ENCODE measurements at places on chromosomes 5 and 9. TPM values are rescaled to one million over a fixed set of nuclear protein-coding genes. Genes with fewer than 3 reads are reported as not detected.
A peak's percentile ranks its signal among the peaks of the same experiment; 100 is the strongest.

GRCh38 chr9:15248081-15248480 lies 58.9 kb downstream of the TTC39B start:
- DNase-seq, result no peak

LRRC70 gene
- total RNA-seq, result 10.4 TPM

GRXCR2 gene
- total RNA-seq, result not detected

DNA sequence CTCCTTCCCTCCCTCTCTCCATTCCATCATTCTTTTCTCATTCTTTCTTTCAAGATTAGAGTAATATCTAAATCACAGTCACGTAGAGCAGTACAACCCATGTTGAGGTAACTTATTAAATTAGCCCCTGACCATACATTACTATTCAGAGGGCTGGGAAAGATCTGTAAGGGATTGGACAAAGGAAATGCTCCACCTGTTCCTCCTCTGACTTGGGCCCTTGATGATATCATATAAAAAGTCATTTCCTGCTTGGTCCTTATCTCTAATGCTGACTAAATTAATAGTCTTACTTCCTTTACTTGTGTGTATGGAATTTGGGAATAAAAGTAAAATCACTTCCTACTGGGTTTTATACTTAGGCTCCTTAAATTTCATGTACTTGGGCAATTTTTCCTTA lies 40.8 kb downstream of the SNX18 start:
- no peak for DNase-seq

GRCh38 chr5:31470608-31471007 lies 61.3 kb downstream of the DROSHA start:
- DNase-seq, result peak; percentile 68

CEL gene
- total RNA-seq, result 2.7 TPM

DNA sequence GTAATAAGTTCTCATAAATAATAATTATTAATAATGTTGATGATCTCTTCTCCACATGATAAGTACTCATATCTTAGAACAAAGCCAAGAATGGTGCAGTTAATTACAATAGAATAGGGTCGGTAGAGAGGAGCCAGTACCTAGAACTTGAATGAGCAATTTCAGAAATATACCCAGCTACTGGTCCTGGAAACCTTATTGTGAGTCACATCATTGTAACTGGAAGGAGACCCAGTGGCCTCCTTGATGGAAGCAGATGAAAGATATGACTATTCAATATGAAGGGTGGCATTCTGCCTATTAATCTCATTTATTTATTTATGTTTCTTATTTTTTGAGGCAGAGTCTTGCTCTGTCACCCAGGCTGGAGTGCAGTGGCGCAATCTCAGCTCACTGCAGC lies 37.7 kb upstream of the SHOC1 start:
- no peak for DNase-seq

GRCh38 chr9:84371737-84372136 lies 31.2 kb upstream of the SLC28A3 start:
- no peak for DNase-seq

DNA sequence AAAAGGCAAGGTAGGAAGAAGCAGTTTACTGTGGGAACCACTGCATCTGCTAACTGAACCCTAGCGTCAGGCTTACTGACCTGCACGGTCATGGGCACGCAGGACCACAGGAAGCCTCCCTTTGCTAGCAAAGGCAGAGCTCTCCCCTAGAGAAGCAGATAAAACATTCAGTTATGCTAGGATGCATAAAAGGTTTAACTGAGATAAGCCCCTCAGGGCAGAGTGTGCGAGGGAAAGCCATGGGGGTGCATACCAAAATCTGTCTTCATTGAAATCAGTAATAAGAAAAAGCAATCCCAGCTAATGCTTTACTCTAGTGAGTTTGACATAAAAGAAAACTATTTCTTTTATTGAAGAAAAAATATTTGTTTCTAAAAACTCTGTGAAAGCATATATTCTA lies 2403.7 kb upstream of the C9orf72 start:
- DNase-seq, result no peak

JAKMIP2 gene
- total RNA-seq, result 14.6 TPM

- no peak for DNase-seq
Measured at GRCh38 chr5:34499001-34499734, 157.0 kb upstream of the RAI14 start.

DNA sequence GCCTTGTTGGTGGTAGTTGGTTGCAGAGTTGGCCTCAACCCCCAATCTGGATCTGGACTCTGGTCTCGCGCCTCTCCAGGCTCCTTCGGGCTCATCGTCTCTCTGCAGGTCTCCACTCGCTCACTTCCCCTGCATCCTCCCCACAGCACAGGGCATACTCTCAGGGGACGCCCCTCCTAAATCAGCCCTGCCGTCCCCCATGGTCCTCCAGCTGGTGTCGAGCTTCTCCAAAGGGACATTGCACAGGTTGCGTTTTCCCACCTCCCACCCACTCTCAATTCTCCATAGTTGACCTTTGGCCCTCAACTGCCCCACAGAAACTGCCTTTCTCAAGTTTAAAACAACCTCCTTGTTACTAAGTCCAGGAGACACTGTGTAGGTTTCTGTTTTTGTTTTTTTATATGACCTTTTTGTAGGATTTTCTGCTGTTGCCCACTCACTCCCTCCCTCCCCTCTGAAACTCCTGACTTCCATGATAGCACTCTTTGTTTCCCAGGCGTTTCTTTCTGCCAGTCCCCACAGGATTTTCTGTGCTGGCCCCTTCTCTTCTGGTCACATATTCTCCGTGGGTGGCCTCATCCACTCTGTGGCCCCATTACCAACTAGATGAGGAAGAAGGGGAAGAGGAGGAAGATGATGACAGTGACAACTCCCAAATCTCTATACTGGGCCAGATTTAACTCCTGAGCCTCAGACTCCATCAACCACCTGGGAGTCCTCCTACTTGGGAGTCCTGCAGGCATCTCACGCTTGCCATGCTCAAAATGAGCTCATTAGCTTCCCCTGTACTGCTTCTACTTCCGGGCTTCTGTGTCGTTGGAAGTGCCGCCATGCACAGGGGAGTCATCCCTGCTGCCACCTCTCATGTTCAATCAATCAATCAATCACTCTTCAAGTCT lies 50.3 kb downstream of the ALG2 start:
- no peak for DNase-seq

DNA sequence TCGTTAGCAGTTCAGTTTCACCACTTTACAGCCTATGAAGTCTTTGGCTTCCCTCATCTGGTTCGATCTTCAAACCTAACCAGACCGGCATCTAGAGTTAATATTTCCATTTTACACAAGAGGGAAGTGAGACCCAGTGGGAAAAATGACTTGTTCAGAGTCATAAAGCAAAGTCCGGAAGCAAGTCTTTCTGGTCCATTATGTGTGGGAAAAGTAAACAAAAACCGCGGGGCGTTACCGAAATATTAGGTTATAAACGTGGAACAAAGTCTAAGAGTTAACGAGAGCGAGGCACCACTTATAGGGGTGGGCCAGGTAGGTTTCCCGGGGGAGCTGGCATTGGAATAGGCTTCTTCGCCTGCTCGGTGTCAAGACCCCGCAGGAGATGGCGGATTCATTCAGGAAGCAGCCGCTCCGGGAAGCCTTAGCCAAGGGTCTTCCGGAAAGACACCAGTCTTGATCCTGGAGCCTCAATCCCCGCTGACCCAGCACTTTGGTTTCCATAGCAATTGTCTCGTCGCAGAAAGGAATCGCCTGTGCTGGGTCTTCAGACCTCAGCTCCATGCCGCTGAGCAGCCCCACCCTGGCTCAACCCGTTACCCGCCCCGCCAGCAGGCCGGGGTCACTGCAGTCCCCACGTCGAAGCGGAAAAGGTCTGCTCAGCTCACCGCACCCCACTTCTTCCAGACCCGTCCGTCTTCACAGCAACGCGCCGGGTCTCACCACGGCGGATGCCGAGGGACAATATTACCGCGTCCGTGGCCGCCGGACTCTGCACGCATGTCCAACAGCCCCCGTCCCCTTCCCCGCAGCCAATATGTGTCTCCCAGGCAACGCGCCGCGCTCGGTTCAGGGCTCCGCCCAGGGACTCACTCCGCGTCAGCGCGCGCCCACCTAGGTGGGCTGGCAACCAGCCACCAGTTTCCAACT lies at the start of gene C5orf52:
Gene C5orf52 (plus strand): TSS at position 872 of the 930 bp plus-strand sequence. CDS start 82 bp downstream, outside the sequence.
- peak; percentile 66 for DNase-seq

PLAC8L1 gene
- not detected for total RNA-seq

PPP6C gene
- total RNA-seq, result 37.3 TPM

DNA sequence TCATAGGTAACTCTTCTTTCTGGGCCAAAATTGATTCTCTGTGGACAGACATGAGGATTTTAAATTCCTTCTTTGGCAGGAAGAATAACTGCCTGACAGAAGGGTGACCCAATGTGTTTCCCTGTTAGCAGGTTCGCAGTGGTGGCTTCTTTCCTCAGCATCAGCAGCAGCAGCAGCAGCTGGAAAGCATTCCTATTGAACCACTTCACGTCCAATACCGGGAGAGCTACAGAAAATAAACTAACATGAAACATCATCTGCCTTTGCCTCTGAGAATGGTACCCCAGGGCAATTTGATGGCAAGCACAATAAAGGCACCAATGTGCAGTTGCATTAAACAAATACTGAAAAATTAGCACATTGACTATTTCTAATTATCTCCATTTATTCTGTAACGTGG lies 214.5 kb downstream of the TMEM167A start:
- no peak for DNase-seq

BAAT gene
- total RNA-seq, result not detected

FGF1 gene
- total RNA-seq, result 316 TPM

DNA sequence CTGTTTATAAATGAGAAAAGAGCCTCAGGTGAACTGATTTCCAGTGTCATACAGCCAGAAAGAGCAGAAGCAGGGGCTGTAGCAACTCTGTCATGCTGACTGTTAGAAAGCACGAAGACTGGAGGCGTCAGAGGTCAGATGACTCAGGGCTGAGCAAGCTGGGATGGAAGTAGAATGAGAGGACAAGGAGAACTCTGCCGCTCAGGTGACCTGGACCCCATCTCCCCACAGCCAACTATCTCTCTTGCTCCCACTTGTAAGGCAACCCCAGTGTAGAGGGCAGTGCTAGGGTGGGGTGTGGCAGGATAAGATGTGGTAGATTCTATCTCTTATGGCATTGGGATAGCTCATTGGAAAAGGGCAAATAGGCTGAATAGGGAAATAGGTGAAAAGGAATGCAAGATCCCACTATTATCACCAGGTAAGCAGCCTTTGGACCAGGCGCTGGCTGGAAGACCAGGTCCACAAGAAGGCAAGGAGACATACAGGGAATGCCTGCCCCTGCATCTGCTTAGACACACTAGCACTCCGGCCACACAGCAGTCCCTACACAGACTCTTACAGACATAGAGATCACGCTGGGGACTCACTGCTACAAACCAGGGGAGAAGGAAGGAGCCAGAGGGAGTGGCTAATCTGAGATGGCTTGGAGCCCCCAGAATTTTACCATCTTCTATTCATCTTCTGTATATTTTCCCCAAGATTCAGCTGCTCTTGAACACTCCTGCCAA lies 21.2 kb upstream of the LOX start:
- no peak for DNase-seq

DNA sequence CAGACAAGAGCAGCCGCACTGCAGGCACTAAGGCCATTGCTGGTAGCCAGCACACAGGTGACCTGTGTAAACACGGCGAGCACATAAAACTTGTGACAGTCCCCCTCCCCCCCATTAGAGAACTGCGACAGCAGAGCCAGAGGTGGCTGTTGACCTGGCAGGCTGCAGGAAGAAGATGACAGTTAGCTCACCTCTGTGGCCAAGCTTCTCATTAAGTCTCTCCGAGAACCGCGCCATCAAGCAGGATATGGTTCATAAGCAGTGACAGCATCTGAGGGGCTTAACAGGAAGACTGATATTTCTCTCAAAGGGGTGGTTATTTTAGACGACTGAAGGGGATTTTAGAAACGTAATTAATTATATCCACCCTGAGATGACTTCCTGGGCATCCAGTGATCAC lies 5.2 kb downstream of the SURF4 start:
- DNase-seq, result no peak

DNA sequence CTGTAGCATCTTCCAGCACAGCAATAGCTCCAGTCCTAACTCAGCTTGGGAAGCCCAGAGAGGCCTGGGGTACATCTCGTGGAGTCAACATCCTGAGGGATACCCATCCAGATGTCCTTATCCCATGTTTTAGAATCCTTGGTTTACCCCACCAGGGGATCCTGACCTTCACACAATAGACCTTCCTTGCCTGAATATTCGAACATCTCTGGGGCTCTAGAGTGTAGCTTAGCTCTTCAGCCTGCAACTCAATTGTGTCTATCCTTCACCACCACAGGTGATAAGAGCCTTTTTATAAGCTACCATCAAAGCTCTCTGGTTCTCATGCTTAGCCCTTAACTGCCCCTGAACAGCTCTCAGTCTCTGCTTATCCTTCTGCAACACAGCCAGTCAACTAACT lies 7.5 kb upstream of the RALGPS1 start:
- DNase-seq, result no peak

- DNase-seq, result no peak
Measured at GRCh38 chr5:74252044-74252443, 388.5 kb downstream of the ENC1 start.

DNA sequence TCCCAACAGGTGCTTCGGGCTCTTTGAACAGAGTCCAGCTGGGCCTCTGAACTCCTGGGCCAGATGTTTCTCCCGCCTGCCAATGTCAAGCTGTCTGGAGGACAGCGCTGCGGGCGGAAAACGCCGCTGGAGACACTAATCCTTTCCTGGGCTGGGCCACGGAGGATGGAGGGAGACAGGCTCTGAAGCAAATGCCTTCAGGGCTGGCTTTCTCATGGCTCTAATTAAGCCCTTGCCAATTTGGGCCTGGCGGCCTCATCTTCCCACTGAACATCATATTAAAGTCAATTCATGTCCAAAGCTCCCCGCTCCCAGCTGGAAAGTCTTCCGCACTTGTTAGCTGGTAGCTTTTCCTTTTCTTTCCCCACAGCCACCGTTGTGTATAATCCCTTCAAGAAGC lies 72.7 kb downstream of the NTNG2 start:
- DNase-seq, result no peak

GRCh38 chr5:74409712-74410111 lies 230.8 kb downstream of the ENC1 start:
- no peak for DNase-seq
